Activated T-cell treated with anti-CD3 and anti-CD28 coated beads for 4 hours (primary cell): ENCODE measurements at places on chromosomes 5 and 9.

- DNase-seq, result no peak
These were observed 119.9 kb downstream of the KCNIP1 start for GRCh38 chr5:170623576-170624181.

GRCh38 chr9:4059437-4059836 is 240.4 kb downstream of the GLIS3 start:
- DNase-seq, result no peak

GRCh38 chr9:69871118-69871834 is 50.7 kb downstream of the CFAP95 start:
- no peak for DNase-seq

DNA sequence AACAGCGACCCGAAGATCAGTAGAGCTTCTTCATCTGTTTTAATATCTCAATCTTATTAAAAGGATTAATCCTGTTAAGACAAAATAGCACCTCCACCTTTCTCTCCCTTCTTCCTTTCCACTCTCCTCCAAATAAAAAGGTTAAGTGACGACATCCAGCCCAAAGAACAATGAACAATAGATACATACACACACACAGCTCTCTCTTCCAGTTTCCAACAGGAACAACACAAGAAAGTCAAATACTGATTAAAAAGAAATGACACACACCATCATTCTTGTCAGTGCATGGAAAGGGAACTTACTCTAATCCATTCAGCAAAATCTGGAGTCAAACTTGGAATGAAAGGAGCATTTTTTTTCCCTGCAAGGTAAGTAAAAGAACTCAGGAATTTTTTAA is 2.8 kb downstream of the ARL15 start:
- no peak for DNase-seq

- no peak for DNase-seq
These were observed 10.2 kb upstream of the ERMP1 start for GRCh38 chr9:5842929-5843793.

DNA sequence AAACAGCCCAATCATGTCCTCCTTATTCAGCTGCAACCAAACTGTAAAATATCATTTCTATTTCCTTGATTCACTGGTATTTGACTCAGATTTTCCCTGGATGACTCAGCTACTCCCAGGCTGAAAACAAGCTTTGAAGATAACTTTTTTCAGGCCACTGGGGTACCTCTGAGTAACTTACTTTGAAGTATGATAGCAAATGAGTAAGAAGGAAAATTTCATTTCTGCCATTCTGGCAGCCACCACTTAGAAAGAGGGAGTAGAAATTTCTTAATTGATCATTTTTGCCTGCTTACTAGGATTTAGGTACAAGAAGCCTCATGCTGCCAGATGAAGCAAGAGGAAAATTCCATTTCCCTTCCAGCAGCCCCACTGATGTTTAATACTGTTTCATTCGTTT is 247.4 kb downstream of the PRELID2 start:
- DNase-seq, result no peak

GRCh38 chr9:134294153-134295071 is 31.8 kb upstream of the RXRA start:
- no peak for DNase-seq

- DNase-seq, result no peak
These were observed 4.6 kb upstream of the OR1L4 start for GRCh38 chr9:122719218-122719617.

GRCh38 chr5:44983006-44983405 is 174.3 kb downstream of the MRPS30 start:
- DNase-seq, result no peak
